NCI-H510A (cell line): ENCODE measurements at places on chromosomes 13 and 19.

GRCh38 chr19:10854350-10855089 is 6.3 kb downstream of the C19orf38 start:
- DNase-seq: no peak

- no peak for DNase-seq
Observed at GRCh38 chr19:4445963-4446703, 11.5 kb downstream of the UBXN6 start.

DNA sequence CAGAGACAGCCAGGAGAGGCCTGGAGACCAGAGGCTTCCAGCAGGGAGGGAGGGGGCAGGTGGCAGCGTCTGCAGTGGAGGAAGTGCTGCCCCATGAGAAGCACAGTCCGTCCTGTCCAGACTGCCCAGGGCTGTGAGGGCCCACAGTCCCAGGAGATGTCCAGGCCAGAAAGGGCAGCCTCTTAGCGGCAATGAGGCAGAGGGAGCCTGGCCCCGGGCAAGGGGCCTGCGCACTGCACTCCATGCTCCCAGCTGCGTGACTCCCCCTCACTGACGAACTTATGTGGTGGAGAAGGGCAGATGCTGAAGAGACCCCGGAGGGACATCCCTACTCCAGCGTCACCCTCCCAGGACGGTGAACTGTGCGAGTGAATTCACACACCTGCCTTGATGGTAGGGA is 115.3 kb downstream of the SOX1 start:
- no peak for DNase-seq

GRCh38 chr19:48196321-48196763 is 25.9 kb downstream of the ZSWIM9 start:
- no peak for DNase-seq

GRCh38 chr19:13938301-13939064 is at the start of gene PODNL1:
TSS of gene PODNL1 (minus strand) at chr19:13938417. CDS start at chr19:13938181, 236 bp downstream.
- no peak for DNase-seq

GRCh38 chr19:4267101-4267900 is 11.8 kb upstream of the SHD start:
- no peak for DNase-seq

DNA sequence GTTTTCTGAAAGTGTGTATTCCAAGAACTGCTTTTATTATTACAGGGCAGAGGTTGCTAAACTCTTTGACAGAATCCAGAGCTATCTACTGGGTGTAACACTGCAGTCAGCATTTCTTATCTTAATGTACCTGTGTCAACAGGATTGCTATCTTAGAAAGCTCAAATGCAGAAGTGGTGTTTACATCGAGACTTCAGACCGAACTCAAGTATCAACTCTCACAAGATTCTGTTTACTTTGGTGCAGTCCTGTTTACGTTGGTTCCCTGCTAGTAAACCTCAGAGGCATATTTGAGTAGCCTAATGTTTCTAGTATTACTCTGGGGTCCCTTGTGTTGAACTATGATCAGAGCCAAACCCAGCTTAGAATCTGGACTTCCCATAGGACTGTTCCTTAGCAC is 20.5 kb downstream of the SLC15A1 start:
- no peak for DNase-seq

DNA sequence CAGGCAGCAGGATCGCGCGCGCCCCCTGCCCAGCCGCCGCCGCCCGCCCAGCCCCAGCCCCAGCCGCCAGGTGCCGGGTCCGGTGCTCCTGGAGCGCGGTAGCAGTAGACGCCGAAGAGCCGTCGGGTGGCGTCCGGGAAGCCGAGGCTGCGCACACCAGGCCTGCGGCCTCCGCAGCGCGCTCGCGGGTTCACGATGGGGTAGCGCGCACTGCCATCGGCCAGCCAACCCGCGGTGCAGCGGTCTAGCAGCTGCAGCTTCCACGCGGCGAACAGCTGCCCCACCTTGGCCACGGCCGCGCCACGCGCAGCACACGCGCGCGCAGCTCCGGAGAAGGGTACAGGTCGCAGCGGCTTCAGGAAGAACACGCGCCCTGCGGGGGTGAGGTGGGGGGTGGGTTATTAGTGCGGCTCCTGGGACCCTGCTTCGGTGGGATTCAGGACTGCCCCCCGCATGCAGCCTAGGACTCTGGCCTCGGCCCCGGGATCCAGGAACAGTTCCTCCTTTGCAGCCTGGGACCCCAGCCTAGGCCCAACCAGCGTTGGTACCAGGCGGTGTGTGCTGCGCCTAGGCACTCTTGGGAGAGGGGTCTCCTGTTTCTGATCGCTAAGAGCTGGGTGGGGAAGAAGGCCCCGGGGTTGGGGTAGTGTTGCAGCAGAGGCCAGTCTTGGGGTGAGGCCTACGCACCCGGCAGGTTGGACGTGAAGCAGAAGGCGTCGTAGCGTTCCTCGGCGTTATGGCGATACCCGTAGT is 15.1 kb downstream of the TM6SF2 start:
- no peak for DNase-seq

- DNase-seq: no peak
Observed at GRCh38 chr13:93289842-93290241, 63.2 kb downstream of the GPC6 start.

- no peak for DNase-seq
Observed at GRCh38 chr19:43625918-43626579, 6.6 kb upstream of the ZNF428 start.

GRCh38 chr13:114118511-114119123 is 13.8 kb downstream of the RASA3 start:
- no peak for DNase-seq

GRCh38 chr19:28294395-28294794 is 918.6 kb downstream of the UQCRFS1 start:
- DNase-seq: no peak

GRCh38 chr13:30732046-30732390 is 3.3 kb upstream of the ALOX5AP start:
- no peak for DNase-seq

DNA sequence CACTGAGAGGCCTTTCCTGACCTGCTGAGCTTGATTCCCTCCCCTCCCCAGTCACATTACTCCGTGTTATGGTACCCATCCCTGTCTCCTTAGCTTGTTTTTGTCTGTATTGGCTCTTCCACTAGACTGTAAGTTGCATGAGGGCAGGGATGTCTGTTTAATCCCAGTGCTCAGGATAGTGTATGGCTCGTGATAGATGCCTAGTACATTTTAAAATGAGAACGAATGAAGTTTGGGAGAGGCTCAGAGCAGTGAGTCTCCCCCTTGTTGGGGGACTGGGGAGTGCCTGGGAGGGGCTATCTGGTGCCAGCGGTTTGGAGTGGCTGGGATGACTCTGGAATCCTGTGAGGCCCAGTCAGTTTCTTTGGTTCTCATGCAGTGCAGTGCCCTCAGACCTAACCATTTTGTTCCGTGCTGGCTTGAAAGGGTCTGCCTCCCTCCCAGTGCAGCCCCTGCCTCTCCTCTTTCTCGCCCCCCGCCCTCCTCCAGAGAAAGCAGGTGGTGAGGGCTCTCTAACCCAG is 35.5 kb downstream of the ACTN4 start:
- no peak for DNase-seq

- DNase-seq: no peak
Observed at GRCh38 chr13:98089246-98089645, 53.6 kb upstream of the FARP1 start.

DNA sequence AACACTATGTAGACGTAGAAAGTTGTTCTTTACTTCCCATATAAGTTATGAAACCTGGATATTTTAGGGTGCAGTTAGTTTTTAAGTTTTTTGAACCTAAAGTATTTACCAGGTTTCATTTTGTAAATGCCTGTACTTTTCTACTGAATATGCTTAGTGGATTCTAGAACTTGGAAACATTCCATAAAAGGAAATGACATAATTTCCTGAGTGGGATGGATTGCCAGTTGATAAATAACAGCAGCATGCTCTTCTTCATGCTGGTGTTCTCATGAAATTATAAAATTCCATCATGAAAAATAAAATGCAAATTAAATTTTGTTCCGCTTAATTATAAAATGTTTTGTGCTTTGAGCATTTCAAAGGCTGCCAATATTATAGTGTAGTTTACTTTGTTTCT is 362.2 kb upstream of the PCDH20 start:
- no peak for DNase-seq

- no peak for DNase-seq
Observed at GRCh38 chr13:35554972-35555623, 78.6 kb upstream of the MAB21L1 start.

GRCh38 chr19:1366899-1367870 is 16.5 kb upstream of the NDUFS7 start:
- no peak for DNase-seq

- no peak for DNase-seq
Observed at GRCh38 chr13:21012841-21013681, 48.3 kb downstream of the LATS2 start.

DNA sequence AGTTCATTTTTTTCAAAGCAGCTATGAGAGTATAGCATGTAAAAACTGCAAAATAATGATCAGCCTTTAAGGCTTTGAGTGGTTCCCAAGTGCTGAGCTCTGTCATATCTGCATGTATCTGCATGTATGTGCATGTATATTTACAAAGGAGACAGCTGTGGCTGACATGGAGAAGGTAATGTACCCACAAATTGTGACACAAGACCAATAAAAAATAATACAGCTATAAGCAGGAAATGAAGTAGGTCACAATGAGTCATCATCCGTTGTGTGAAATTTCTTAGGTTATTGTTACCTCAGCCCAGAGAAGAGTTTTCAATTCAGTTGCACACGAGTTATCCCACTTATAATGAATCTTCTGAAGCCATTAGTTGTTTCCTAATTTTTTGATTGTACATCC is 60.9 kb upstream of the MED4 start:
- DNase-seq: no peak

- DNase-seq: no peak
Observed at GRCh38 chr13:21826214-21827015, 155.5 kb downstream of the FGF9 start.

DNA sequence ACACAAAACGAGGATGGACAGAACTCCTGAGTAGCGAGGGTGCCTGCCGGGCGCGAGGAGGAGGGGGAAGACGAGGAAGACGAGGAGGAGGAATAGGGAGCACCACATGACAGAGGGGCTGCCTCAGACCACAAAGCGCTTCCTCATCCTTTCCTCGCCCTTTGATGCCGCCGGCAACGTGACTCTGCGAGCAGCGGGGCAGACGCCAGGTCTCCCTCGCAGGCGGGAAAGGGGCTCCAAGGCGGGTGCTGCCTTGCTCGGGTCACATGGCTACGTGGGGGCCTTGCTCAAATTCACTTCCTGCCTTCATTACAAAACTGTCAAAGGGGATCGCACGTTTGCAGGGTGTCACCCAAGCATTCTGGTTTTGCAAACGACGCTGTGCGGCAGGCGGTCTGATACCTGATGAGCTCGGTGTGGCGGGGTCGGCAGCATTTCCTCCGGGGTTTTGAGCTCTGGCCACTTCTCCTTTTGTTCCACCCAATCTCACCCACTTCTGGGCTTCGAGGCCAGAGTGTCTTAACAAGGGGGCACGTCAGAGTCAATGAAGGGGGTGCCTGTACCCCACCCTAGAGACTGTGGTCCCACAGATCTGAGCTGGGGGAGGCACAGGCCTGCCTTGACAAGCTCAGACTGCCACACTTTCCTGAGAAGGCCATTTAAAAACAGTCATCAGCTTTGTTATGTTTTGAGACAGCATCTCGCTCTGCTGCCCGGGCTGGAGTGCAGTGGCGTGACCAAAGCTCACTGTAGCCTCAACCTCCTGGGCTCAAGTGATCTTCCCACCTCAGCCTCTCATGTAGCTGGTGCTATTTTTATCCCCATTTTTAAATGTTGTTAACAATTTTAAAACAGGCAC is 14.9 kb downstream of the MAP2K2 start:
- DNase-seq: no peak

GRCh38 chr13:91368101-91368500 is 20.6 kb downstream of the MIR17HG start:
- no peak for DNase-seq

GRCh38 chr13:37884674-37885073 is 15.1 kb upstream of the TRPC4 start:
- DNase-seq: no peak

DNA sequence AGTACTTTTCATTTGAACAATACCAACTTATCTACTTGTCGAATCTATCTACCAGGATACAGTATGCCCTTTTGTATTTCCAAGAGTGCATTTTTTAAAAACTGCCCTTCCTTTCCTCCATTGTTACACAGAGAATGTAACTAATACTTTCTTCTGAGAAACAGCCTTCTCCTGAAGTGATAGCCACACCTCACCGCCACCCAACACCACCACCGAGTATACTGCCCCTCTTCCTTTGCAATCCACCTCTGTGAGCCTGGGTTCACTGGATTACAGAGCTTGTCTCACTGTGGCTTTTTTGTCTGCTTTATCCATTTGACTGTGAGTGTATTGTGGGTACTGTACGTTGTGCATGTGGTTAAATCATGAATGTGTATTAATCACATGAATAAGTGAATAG is 305.4 kb downstream of the KLF12 start:
- no peak for DNase-seq

DNA sequence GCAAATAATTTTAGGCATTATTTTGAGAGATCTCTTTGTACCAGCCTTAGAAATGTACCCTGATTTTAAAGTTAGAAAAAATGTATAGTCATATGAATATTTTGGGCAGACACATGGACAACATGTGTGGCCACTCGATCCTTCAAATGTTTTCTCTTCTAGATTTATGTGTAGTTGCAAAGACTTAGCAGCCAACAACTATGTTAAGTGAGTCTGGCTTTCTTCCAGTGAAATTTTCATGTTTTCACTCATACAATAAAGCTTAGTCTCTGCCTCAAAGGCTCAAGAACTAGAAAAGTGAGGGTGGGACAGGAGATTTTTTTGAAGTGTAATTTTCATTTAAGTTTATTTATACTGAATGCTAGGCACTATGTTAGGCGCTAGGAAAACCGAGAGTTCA is 207.7 kb upstream of the DACH1 start:
- DNase-seq: no peak

GRCh38 chr13:57045826-57046546 is 94.7 kb upstream of the PRR20A start:
- no peak for DNase-seq

GRCh38 chr13:86882107-86882506 is 789.1 kb upstream of the SLITRK5 start:
- DNase-seq: no peak

DNA sequence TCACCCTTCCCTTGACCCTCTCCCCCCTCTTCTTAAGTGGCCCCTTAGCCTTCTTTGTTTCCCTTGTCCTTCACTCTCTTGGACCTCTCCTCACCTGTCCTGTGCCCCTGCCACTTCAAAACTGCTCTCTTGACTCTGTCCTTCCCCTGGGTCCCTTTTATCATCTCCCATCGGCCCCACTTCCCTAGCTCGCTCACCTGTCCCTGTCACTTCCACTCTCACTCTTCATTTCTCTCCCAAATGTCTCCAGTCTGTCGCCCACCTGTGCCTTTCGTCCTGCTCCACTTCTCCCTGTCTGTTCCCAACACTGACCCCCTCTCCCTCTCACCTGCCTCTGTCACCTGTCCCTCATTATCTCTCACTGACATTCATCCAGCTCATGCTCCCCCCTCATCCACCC is 699 bp downstream of the IFNL1 start:
- DNase-seq: no peak

DNA sequence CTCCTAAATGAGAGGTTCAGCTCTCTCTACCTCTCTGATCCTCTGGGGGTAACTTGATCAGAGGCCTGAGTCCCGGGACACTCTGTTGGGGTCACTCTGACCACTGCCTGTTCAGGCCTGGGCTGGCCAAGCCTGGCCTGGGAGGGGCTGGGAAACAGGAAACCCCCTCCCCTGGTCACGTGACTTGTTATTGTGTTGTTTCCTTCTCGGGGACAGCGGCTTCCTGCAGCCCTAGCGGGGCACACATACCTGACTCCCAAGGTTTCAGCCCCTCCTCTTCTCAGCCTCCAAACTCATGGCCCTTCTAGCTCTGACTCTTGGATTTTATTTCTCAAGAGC is at the start of gene USHBP1:
USHBP1 (minus strand) TSS at position 105 of the 339 bp plus-strand sequence. CDS start 446 bp downstream, outside the sequence.
- no peak for DNase-seq

GRCh38 chr19:4181053-4181508 is 1.3 kb downstream of the SIRT6 start:
- DNase-seq: no peak
